Stimulated activated CD8-positive, alpha-beta memory T cell treated with anti-CD3 and anti-CD28 coated beads, Interleukin-15, amount 100 ng/mL, for 4 hours (primary cell): ENCODE measurements at places on chromosomes 6 and 20.

DNA sequence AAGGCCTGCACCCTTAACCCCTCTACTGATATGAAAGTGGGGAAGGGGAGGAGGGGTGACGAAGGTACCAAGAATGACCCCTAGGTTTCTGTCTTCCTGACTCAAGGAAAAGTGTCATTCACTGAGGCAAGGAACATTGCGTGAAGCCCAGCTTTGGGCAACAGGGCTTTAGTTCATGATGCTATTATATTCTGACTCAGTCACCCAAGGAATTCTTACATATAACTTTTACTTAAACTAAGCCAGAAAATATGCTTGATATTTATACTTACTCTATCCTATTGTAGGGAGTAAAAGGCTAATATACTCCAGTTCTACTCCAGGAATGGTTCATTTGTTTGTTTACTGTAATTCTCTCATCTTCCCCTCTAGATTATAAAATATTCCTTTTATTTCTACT lies 60.5 kb downstream of the DOP1A start:
- no peak for DNase-seq

- no peak for DNase-seq
These were observed 445.2 kb upstream of the ID4 start for GRCh38 chr6:19391926-19392325.

- peak; percentile 34 for DNase-seq
These were observed 620 bp downstream of the HIVEP1 start for GRCh38 chr6:12012558-12013306.

- no peak for DNase-seq
These were observed 1.8 kb downstream of the ENTPD6 start for GRCh38 chr20:25197183-25197869.

DNA sequence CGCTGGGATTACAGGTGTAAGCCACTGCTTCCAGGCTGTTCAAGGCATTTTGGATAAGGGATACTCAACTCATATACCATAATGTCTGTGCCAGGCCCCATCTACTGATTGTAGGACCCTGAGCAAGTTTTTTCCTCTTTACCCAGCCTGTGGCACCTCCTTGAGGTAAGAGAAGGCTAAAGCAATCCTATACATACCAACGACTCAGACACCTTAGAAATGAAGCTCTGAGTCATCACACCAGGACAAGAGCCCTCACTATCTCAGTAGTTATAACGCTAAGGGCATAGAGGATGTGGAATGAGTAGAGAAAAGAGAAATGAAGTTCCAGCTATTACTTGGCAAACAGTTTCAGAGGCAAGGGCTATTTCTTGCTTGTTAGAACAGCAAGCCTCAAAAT lies 16.9 kb downstream of the NDRG3 start:
- no peak for DNase-seq

DNA sequence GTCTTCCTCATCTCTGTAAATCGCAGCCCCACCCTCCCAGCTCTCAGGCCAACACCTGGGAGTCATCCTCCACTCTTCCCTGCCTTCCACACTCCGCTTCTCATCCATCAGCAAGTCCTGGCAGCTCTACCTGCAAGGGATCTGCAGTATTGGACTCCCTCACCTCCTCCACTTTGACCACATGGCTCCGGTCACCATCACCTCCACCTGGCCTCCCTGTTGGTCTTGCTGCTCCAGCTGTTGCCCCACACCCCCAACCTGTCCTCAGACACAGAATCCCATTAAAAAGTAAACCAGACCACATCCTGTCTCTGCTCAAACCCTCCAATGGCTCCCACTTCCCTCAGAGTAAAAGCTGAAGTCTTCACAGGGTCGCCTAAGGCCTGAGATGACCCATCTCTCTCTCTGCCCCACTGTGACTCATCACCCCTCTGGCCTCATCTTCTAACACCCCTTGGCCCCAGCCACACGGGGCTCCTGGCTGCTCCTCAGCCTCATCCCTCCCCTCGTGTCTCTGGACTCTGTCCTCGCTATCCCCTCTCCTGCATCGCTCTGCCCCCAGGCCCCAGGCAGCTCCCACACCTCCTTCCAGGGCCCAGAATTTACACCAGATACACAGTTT lies 185.1 kb upstream of the SULF2 start:
- no peak for DNase-seq

DNA sequence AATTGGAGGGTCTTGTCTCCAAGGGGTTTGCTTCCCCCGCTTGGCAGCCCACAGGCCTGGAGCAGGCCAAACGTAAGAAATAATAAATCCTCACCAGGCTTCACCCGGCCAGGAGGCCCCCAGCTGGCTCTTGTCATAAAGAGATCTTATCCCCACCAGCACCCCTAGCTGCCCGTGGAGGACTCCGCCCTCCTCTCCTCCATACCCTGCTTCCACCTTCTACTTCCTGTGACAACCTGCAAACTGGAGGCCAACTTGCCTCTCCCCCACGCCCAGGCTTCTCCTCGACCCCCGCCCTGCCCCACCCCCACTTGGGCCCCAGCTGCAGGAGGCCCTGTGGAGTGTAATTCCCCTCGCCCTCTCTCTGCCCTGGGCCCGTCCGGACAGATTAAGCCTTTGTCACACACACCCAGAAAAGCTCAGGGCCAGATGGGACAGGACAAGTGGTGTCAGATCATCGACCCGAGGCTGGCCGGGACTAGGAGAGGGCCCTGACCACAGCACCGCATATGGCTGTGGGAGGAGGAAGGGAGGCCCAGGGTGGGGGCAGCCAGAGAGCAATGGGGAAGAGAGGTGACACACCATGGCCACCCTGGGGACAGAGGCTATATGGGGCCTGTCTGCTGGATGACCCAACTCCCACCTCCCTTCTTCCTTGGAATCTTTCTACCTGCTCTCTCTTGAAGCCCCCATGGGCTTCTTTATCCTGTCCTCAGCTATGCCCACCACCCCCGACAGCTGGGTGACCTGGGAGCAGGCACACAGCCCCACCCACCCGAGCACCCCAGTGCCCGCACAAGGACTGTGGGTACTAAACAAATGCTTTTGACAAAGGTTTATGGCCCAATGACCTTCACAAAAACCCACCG lies 3.9 kb downstream of the NOL4L start:
- no peak for DNase-seq

- DNase-seq = no peak
These were observed 150.8 kb upstream of the TMEM170B start for GRCh38 chr6:11386726-11387125.

DNA sequence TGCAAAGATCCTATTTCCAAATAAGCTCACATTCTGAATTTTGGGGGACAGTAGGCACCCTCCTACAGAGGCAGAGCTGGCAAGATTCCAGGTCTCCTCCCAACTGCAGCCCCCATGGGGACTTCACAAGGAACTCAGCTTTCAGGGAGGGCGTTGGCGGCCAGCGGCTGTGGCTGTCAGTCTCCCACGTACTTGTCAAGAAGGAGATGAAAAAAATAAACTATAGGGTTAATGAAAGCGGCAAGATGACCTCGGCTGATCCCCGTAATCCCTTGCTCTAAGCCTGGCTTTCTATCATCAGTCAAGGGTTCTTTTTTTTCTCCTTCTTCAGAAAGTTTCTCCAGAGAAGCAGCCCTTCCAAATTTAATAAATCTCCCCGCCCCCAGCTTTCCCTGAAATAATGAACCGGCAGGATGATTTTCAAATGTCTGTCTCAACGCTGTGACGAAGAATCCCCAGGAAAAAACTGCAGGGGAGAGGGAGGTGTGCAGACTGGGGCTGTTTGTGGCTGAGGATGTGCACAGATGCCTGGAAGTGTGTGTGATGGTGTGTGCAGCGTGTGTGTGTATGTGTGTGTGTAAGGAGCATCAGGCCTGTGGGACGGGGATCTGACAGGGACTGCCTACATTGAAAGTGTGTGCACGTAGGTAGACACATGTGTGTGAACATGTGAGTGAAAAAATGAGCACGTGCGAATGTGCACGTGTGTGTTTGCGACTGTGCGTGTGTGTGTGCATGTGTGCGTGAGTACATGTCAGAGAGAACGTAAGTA lies 78.7 kb downstream of the SLC2A10 start:
- no peak for DNase-seq

GRCh38 chr20:20440481-20440880 lies 72.6 kb downstream of the INSM1 start:
- no peak for DNase-seq

DNA sequence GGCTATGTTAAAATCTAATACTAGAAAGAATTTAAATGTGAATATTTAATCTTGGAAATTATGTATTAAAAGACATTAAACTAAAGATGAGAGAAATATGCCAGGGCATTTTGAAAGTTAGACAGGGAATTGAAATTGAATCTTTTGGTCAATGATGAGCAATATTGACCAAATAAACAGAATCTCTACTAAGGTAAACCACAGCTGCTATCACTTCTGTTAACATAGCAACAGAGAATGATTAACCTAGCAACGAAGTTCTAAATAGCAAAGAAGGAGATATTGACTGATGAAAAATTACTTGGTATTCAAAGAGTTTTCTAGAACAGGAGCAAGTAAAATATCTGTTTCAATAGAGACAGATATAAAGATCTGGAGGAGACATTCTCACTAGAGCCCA lies 45.2 kb upstream of the RSPO3 start:
- DNase-seq = no peak

DNA sequence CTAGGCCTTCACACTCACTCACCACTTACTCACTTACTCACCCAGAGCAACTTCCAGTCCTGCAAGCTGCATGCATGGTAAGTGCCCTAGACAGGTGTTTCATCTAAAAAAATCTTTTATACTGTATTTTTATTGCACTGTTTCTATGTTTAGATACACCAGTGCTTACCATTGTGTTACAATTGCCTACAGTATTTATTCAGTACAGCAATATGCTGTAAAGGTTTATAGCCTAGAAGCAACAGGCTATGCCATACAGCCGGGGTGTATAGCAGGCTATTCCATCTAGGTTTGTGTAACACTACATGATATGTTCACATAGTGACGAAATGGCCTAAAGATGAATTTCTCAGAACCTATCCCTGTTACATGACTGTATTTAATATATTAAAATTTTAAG lies 37.1 kb upstream of the KCNK5 start:
- no peak for DNase-seq

DNA sequence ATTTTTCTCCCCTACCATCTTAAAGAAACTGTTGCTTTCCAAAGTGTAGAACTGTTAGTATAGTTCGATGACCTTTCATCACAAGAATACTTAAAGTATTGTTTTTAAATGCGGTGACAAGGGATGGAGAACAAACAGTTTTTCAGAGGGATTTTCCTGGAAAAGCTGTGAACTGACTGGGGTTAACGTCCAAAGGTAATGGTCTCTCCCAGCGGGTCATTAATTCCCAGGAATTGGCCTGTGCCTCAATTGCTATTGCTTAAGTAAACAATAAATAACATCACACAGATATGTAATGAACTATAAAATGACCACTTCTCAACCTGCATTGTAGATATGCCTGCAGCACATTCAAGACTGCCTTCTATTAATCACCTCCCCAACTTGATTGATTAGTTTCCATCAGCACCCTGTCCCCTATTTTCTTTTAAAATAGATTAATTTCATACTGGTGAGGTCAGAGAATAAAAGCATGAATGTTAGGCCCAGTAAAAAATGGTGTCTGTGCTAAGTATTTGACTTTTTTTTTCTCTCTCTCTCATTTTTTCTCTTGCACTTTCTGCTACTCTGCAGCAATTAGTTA lies 268.2 kb downstream of the SAMD5 start:
- DNase-seq = no peak

GRCh38 chr20:58875541-58876134 lies 23.1 kb downstream of the GNAS start:
- no peak for DNase-seq

- no peak for DNase-seq
These were observed 46.0 kb upstream of the DACT2 start for GRCh38 chr6:168365422-168366165.

DNA sequence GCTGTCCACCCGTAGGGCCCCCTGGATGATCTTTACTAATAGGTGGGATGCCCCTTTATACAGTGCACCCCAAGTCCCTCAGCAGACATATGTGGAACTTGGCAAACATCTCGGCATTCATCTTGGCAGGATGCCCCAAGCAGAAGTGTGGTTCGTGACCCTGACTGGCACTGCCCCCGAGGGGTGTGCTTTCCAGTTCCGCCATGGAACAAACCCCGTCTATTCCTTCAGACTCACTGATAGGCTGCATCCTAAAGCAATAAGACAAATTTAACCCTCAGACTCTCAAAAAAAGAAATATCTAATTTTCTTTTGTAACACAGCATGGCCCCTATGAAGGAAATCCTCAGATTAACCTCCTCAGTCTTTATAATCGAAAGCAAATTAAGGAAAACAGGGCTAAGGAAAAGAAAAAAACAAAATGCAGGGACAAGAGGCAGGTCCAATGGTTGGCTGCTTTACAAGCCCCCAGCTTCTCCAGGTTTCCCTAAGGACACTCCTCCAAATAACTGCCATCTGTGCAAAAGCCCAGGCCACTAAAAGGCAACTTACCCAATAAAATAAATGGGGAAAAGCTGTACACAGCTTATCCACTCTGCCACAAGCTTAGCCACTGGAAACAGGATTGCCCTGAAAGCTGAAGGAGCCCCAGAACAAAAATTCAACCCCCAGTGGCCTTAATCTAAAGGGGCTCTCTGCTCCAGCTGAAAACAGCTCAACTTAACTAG lies 30.5 kb upstream of the RIPK1 start:
- no peak for DNase-seq

- no peak for DNase-seq
These were observed 3.6 kb upstream of the BAK1 start for GRCh38 chr6:33583591-33584155.

DNA sequence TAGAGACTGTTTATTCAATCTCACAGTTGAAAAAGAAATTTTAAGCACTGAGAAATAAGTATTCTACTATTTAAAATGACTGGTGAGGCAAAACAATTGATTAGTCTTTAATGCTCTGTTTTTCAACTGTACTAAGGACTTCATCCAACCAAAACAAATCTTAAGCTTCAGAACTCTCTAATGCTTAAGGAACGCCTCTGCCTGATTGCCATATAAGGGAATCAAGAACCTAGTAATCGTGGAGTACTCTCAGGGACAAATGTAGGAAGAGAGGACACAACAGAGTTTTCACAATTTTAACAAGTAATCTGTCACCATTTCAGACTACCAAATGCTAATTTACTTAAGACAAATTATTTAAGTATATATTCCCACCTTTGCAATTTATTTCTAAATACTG lies 16.1 kb downstream of the FBXO30 start:
- no peak for DNase-seq

DNA sequence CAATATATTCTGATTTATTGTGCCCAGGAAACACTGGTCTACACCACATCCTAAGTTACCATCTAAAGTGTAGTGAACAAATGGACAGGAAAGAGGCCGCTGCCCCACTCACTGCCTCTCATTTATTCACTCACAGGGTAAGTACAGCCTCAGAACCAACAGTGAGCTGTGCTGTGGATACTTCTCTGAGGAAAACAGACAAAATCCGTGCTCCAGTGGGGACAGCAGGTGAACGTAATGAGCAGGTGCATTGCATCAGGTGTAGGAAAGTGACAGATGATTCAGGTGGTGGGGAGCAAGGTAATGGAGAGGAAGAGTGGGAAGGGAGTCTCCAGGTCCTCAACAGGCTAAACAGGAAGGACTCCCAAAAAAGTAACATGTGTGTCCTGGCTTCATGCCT lies 8.4 kb upstream of the ULBP2 start:
- no peak for DNase-seq
